ENCODE measurements at places on chromosomes 7 and 10.

DNA sequence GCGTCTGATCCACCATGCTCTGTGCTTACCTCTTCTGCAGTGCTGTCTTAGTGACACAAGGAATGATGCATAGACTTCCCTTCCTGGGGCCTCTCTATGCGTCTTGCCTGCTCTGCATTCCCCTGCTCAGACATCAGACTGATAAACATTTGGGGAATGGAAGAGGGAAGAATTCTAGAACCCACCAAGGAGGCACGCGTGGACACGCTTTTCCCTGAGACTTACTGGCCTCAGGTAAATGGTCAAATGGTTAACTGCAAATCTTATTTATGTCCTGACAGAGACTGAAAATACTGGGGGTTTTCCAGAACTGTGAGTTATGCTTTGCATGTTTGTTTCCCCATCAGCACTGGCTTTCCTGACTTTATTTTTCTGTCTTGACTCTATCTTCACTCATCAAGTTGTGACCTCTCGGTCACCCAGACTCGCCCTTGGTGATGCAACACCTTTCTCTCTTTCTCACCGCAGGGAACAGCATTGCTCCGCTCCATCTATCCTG is 285.9 kb upstream of the FZD8 start:
- no peaks in the 10 kb centered on the region for H3K36me3 ChIP-seq
- H3K27me3 ChIP-seq: no peaks in the 10 kb centered on the region
- H3K4me1 ChIP-seq: no peaks in the 10 kb centered on the region
- H3K4me3 ChIP-seq: no peak overlapping the region

DNA sequence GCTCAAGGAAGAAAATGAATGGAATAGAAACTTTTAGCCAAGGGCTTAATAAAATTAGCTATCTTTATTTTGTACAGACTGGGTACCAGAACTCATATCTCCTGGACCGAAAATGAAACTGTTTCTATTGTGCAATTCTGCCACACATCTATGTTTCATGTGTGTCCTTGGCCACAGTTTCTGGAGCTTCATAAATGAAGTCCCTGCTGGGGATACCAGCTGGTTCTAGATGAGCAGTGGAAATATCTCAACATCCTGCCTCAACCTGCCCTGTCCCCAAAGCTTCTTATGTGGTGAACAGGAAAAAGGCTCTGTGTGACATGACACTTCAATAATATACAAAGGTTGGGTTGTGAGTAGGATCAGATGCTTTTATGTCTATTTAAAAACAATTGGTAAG is 310.1 kb upstream of the SORCS1 start:
- no peaks in the 10 kb centered on the region for H3K36me3 ChIP-seq
- H3K27ac ChIP-seq: no peak overlapping the region
- DNase-seq: no peak
- no peaks in the 10 kb centered on the region for H3K4me1 ChIP-seq
- H3K27me3 ChIP-seq: no peaks in the 10 kb centered on the region

- no peaks in the 10 kb centered on the region for H3K27me3 ChIP-seq
- no peak for DNase-seq
- no peak overlapping the region for H3K4me3 ChIP-seq
- H3K4me1 ChIP-seq: no peaks in the 10 kb centered on the region
Observed at GRCh38 chr7:51647486-51647885, 330.9 kb upstream of the COBL start.

GRCh38 chr7:54880326-54880989 is 121.4 kb upstream of the SEC61G start:
- no peak overlapping the region for H3K27ac ChIP-seq
- H3K27me3 ChIP-seq: peaks cover 20% of the 10 kb centered on the region
- H3K4me1 ChIP-seq: no peaks in the 10 kb centered on the region
- H3K36me3 ChIP-seq: no peaks in the 10 kb centered on the region
- no peak overlapping the region for H3K4me3 ChIP-seq

DNA sequence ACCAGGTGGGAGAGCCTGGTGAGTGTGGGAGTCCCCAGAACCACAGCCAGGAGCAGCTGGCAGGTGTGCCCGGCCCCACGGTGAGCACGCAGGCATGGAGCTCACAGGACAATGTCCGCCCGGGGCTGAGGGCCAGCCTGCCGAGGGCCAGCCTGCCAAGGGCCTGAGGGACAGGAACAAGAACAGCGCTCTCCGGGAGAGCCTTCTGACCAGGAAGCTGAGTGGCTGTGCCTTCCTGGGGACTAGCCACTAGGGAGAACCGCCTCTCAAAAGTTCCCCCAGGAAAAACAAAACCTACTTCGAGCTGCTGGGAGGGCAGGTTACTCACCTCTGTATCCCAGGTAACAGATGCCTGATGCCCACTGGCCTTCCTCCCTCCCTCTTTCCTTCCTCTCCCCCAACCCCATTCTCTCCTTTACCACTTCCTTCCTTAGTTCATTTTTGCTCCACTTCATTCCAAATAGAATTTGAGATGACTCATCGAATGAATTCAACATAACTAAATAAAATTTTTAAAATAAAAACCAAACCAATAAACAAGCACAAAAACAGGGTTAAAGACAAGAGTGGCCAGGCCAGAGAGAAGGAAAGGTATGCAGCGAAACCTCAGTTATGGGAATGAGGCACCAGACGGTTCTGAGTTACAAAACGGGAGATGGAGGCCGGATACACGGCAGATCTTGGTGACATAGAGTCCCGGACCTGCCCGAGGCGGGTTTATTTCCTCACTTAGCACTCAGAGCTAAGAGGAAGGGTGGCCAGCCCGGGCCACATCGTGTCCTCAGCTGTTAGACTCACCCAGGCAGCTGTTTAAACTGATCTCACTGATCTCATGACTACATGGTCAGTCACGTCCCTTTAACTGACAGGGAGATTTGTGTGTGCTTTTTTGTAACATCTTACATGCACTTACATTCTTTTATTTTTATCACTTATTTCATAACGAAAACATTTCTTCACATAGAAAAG is 128.5 kb downstream of the TNS3 start:
- H3K27ac ChIP-seq: no peak overlapping the region
- no peak for DNase-seq
- no peaks in the 10 kb centered on the region for H3K4me1 ChIP-seq
- no peaks in the 10 kb centered on the region for H3K27me3 ChIP-seq
- no peak overlapping the region for H3K4me3 ChIP-seq

DNA sequence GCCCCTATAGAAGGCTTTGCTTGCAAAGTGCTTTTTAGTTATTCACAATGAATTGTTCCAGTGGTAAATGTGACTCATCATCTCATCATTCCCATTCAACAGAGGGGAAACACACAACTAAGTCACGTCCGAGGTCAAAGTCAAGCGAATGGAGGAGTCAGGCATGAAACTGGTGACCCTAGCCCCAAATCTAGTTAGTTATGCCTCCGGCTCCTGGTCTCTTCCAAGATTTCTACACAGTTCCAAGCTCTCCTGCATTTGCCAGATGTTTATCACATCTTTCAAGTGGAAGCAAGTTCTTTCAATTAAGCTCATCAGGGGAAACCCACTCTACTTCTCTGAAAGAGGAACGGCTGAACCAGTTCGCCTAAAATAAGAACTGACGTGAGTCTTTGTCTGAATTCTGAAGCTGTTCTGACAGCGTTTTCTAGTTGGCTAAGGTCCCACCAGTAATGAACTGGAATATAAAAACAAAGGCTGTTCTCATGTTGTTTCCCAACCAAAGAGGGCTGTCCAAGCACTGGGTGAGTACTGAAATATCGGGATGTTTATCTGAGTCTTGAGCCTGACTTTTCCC is 140.9 kb upstream of the NRBF2 start:
- DNase-seq: no peak
- peaks cover 10% of the 10 kb centered on the region for H3K27me3 ChIP-seq
- H3K4me1 ChIP-seq: no peaks in the 10 kb centered on the region
- no peak overlapping the region for H3K27ac ChIP-seq
- no peak overlapping the region for H3K4me3 ChIP-seq

DNA sequence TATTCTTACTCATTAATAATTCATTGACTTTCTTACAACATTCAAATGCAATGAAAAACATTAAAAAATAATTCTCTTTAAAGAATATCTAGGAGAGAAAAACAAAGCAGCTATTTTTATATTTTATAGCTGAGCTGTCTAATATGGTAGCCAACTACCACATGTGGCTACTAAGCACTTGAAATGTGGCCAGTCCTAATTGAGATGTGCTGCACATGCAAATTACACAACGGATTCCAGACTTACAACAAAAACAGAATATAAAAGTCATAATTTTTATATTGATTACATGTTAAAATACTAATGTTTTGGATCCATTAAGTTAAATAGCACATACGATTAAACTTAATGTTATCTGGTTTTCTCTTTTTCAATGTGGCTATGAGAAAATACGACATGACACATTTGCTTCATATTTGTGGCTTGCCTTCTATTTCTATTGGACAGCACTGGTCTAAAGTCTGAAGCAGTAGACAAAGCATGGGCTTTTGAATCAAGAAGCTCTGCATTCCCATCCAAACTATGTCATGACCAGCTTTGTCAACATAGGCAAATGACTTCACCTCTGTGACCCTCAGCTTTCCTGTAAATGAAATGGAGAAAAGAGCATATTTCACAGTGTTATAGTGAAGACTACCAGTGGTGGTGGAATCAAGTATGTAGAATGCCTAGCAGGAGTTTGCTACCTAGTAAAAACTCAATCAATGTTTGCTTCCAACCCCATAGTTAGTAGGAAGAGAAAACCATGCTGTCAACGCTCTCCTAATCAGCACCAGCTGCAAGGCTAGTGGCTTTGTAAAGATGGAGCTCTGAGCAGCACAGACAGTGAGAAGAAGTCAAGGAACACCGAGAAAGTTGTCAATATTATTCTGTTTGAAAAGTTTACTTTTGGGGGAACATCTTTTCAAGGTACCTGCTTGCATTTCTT is 37.1 kb upstream of the GDF10 start:
- H3K27ac ChIP-seq: no peak overlapping the region
- no peaks in the 10 kb centered on the region for H3K36me3 ChIP-seq
- H3K4me1 ChIP-seq: peaks cover 28% of the 10 kb centered on the region
- no peak overlapping the region for H3K4me3 ChIP-seq

DNA sequence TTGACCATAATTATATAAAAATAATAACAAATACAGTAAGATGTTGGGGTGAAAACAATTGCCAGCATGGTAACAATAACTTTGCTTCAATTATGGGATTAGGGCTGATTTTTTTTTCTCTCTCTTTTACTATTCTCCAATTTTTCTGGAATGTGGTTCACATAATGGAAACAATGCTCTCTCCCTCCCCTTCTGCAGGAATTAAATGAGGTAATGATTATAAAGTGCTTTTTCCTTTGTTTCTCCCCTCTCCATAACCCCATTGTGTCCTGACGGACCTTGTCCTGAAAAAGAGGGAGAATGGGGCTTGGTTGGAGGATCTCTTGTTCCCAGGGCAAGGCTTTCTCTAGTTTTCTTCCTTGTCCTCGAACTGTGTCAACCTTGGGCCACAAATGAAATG is 234.0 kb upstream of the ZNF32 start:
- H3K4me1 ChIP-seq: no peaks in the 10 kb centered on the region
- no peak overlapping the region for H3K27ac ChIP-seq
- no peak overlapping the region for H3K4me3 ChIP-seq
- DNase-seq: no peak
- peaks cover 17% of the 10 kb centered on the region for H3K27me3 ChIP-seq

- H3K4me3 ChIP-seq: peak overlapping the region; percentile 27
- H3K36me3 ChIP-seq: no peaks in the 10 kb centered on the region
- no peak for DNase-seq
- peaks cover 70% of the 10 kb centered on the region for H3K27me3 ChIP-seq
- no peak overlapping the region for H3K27ac ChIP-seq
- peaks cover 13% of the 10 kb centered on the region for H3K4me1 ChIP-seq
Observed at GRCh38 chr10:122459561-122460273, 1.6 kb upstream of the HTRA1 start.

DNA sequence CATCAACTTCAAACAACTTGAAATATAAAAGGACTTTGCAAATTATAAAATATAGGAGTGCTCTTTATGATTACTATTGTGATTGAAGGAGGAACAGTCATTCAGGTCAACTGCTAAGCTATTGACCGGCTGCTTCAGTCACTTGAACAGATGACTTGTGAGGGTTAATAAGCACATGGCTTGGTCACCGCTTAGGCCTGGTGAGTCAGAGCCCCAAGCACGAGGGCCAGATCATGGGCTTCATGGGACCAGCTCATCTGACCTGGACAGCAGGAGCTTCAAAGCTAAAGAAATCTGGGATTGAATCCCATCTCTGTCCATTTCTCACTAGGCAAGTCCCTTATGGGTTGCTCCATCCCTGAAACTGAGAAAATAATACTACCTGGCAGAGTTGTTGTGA is 60.4 kb upstream of the ADO start:
- peaks cover 19% of the 10 kb centered on the region for H3K4me1 ChIP-seq
- no peaks in the 10 kb centered on the region for H3K27me3 ChIP-seq
- H3K4me3 ChIP-seq: no peak overlapping the region
- no peak overlapping the region for H3K27ac ChIP-seq
- H3K36me3 ChIP-seq: peaks cover under 1% of the 10 kb centered on the region

GRCh38 chr10:103832806-103833205 is 22.6 kb downstream of the SH3PXD2A start:
- H3K4me3 ChIP-seq: no peak overlapping the region
- peaks cover 28% of the 10 kb centered on the region for H3K27me3 ChIP-seq
- no peaks in the 10 kb centered on the region for H3K4me1 ChIP-seq
- H3K36me3 ChIP-seq: no peaks in the 10 kb centered on the region
- H3K27ac ChIP-seq: no peak overlapping the region

- H3K4me3 ChIP-seq: no peak overlapping the region
- DNase-seq: no peak
- H3K4me1 ChIP-seq: peaks cover 70% of the 10 kb centered on the region
- H3K36me3 ChIP-seq: peaks cover 37% of the 10 kb centered on the region
Observed at GRCh38 chr7:2953099-2953498, 90.6 kb downstream of the CARD11 start.

DNA sequence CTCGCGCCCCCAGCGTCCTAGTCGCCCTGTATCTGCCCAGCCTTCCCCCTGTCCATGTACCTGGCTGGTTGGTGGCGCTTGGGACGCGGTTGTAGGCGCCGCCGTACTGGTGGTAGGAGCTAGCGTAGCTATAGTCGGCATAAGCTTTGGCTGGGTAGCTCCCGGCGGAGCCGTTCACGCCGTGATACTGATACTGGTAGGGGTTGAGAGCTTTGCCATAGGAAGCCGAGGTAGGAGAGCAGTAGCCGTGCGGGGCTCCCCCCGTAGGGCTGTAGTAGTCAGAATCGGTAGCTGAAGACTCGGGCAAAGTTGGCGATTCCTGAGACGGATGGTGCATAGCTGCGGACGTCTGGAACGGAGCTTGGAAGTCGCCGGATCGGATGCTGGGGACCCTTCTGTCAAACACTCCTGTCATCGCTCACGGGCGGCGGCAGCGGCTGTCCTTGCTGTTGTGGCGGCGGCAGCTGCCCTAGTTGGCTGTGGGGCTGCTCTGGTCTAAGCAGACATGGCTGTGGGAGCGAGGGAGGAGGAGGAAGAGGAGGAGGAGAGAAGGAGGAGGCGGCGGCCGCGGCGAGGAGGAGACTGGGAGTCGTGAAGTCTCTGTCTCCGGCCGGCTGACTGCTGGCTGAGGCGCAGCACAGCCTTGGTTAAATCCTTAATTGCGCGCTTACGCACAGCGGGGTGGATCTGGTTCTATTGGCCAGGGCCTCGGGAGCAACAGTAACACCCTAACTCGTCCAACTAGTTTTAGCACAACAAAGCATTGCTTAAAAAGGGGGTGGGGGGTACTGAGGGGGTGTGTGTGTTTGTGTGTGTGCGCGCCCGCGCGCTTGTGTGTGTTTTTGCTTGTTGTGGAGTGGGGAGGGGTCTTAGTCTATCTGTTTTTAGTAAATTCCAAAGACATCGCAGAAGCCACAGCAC is at the start of gene DLX5:
DLX5 (minus strand) TSS at position 623 of the 921 bp plus-strand sequence; CDS start at position 415, 208 bp downstream.
- DNase-seq: no peak
- peaks cover 2% of the 10 kb centered on the region for H3K36me3 ChIP-seq
- H3K4me3 ChIP-seq: peak within 1 kb of the TSS; percentile 31
- peaks cover 94% of the 10 kb centered on the region for H3K27me3 ChIP-seq

GRCh38 chr10:124626759-124627380 is 117.3 kb downstream of the FAM53B start:
- H3K4me3 ChIP-seq: peak overlapping the region; percentile 49
- DNase-seq: no peak
- peaks cover 20% of the 10 kb centered on the region for H3K36me3 ChIP-seq
